ENCODE measurements at places on chromosomes 16 and 17. TPM values are rescaled to one million over a fixed set of nuclear protein-coding genes. Genes with fewer than 3 reads are reported as not detected.
A peak's percentile ranks its signal among the peaks of the same experiment; 100 is the strongest.

- no peak for DNase-seq
Measured at GRCh38 chr17:11944587-11944986, 52.7 kb downstream of the ZNF18 start.

GRCh38 chr17:16107165-16107770 lies 107.6 kb downstream of the TTC19 start:
- peak; percentile 29 for DNase-seq

DNA sequence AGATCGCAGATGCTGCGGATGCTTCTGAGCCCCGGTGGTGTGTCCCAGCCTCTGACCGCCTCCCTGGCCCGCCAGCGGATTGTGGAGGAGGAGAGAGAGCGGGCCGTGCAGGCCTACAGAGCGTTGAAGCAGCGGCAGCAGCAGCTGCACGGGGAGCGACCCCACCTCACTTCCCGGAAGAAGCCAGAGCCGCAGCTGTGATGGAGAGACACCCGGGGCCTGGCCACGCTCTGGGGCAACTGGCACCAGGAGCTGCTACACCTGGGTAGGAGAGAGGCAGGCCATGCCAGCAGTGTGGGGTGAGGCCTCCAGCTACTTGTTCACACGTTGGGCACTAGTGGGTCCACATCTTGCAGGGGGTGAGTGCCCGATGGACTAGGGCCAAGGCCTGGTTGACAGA lies 6.0 kb downstream of the CCDC137 start:
- DNase-seq, result no peak

DNA sequence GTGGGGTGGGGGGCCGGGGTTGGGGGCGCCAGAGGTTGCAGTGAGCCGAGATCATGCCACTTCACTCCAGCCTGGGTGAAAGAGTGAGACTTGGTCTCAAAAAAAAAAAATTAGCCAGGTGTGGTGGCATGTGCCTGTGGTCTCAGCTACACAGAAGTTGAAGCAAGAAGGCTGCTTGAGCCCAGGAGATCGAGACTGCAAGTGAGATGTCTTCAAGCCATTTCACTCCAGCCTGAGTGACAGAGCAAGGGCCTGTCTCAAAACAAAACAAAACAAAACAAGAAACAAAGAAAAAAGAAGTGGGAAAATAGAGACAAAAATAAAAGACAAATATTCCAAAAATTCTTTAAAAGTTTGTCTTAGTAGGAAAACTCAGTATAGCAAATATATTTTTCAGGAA lies 135.1 kb upstream of the CORO6 start:
- DNase-seq, result no peak

DNA sequence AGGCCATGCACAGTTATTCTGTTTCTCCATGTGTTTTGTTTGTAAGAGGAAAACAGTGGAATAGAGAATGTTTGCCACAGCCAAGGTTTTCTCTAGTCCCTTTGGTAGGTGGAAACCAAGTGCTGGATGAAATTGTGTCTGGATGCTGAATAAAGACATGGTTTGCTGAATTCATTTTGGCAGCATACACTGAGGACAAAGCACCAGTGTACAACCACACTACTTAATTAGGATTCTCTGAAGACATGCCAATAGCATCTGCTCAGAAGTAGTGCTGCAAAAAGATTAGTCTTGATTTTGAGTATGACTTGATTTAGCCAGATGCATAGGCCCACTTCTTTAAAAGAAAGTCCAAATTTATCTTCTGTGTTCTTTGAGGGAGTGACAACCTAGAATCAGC lies 230.5 kb upstream of the CACNG5 start:
- DNase-seq, result no peak

DNA sequence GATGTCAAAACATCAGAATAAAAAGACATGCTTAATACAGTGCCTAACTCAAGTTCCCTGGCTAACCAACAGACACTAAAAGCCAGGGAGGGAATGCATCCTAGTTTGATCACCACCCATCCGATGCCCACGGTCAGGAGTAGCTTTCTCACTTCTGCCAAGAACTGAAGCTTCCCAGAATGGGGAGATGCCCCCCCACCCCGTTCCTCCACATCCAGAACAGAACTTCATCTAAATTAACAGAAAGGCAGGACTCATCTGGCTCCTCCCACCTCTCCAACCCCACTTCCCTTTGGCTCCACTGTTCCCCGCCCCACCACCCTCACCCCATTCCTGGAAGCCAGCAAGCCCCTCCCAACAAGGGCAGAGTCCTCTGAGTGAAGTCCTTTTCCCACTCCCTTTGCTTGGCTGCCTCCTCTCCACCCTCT lies 33.7 kb downstream of the GDE1 start:
- DNase-seq, result no peak

DNA sequence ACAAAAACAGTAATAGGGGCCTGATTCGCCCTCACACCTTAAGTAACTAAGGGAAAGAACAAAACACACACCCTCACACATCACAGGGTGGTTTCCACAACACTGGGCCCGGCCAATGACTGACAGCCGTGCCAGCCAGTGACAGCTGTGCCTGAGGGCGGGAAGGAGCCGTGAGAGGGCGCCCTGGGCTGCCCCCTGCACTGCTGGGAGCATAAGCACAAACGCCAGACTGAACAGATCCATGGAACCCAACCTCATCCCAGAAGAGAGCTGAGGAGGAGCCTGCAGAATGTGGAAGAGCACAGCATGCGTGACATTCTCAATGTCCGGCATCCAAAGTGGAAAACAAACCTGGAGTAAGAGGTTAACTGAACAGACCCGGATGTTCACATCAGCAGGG lies 16.0 kb downstream of the CSNK1D start:
- peak; percentile 92 for DNase-seq

GRCh38 chr17:81601525-81602120 lies 35.3 kb downstream of the NPLOC4 start:
- peak; percentile 75 for DNase-seq

DNA sequence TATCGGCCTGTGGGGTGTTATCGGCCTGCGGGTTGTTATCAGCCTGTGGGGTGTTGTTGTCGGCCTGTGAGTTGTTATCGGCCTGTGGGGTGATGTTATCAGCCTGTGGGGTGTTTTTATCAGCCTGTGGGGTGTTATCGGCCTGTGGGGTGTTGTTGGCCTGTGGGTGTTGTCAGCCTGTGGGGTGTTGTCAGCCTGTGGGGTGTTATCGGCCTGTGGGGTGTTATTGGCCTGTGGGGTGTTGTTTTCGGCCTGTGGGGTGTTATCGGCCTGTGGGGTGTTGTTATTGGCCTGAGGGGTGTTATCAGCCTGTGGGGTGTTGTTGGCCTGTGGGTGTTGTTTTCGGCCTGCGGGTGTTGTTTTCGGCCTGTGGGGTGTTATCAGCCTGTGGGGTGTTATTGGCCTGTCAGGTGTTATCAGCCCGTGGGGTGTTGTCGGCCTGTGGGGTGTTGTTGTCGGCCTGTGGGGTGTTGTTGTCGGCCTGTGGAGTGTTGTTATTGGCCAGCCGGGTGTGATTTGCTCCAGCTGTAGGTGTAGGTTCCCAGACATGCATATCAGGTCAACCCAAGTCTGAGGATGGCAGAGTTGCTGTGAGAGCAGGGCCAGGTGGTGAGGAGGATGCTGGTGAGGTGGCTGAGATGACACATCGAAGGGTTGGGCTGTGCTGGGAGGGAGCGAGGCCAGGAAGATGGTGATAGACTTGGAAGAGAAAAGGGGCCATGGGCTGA lies 7.1 kb downstream of the TRARG1 start:
- DNase-seq, result no peak

DNA sequence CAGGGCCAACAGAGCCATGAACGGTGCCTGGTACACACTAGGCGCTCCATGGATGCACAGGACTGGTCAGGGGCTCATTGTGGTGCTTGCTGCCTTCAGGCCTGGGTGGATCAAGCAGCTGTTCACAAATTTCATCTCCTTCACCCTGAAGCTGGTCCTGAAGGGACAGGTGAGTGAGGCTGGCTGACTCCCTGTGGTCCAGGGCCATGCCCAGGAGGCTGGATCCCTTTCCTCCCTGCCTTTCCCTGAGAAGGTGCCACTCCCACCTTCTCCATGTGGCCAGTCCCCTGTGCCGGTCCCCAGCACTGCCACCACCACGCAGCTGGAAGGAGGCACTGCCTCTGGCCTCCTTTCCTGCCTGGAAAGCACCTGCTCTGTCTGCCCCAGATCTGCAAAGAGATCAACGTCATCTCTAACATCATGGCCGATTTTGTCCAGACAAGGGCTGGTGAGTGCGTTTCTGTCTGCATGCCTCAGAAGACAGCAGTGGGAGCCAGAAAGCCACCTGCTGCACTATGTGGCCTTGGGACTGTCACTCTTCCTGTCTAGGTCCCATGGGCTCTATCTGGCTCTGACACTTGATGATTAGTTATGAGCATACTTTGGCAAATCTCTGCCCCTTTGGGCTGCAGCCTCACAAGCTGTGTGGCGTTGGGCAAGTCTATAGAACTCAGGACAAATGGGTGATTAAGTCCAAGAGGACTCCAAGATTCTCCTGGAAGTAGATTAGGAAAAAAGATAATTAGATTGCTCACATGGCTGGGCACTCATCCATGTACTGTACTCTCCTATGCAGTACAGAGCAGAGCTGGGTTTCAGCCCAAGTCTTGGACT lies 9.4 kb downstream of the CETP start:
- DNase-seq, result peak; percentile 47

- no peak for DNase-seq
Measured at GRCh38 chr17:50135316-50136095, 5.5 kb upstream of the SAMD14 start.

DNA sequence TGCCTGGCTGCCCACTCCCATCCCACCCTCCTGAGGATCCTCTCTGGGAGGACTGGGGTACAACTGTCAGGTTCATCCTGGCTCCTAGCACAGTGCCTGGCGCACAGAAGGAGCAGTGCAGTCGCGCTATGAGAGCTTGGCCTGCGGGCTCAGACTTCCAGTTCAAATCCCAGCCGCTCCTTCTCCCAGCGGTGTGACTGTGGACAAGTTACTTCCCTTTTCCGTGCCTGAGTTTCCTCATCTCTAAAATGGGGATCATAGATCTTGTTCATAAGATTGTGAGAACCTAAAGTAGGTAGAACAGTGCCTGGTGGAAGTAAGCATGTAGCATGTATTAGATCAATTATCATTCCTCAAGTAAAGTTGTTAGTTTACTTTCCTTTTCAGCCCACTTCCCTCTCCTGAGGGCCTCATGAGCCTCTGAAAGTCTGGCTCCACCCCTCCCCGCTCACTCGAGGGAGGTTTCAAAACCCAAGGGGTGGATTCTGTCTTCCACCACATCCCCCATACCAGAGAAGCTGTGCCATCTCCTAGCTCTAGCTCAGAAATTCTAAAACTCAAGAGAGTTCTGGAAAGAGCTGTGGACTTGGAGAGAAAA lies 19.9 kb upstream of the COL1A1 start:
- peak; percentile 47 for DNase-seq

GRCh38 chr16:49442805-49443204 lies 69.2 kb downstream of the C16orf78 start:
- DNase-seq, result no peak

DNA sequence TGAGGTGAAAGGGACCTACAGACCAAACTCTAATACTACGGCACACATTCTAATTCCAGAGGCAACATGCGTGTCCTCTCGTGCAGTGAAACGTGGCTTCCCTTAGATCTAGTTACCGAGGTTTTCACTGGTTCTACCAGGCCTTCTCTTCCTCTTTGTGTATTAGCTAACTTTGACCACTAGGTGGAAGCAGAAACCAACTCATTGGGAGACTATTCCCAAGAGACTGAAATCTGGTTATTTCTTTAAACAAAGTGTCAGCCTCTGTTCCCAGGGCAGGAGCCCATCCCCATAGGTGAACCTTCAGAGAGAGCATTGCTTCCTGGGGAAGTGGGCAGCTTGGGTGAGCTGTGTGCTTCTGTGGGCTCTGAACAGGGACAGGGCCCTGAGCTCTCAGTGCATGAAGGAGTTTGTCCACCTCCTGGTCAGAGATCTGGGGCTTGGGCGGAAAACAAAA lies 19.7 kb upstream of the RCVRN start:
- DNase-seq, result peak; percentile 77

DNA sequence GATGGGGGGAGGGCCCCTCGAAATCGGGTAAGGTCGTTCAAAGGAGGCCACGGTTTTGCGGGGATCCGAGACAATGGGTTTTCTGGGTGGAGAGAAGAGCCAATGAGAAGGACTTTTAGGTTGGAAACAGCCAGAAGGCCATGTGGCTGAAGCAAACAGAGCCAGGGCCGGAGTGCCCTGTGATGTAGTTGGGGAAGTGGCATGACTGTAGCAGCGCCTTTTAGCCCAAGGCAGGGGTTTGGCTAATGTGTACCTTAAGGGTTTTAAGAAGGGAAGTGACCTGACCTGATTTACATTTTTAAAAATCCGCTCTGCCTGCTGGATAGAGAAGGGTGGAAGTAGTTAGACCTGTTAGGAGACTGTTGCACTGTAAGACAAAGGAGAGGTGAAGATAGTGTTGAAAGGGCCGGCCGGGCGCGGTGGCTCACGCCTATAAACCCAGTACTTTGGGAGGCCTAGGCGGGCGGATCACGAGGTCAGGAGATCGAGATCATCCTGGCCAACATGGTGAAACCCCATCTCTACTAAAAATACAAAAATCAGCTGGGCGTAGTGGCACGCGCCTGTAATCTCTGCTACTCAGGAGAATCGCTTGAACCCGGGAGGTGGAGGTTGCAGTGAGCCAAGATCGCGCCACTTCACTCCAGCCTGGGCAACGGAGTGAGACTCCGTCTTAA lies 1.0 kb downstream of the LYRM1 start:
- peak; percentile 57 for DNase-seq

DNA sequence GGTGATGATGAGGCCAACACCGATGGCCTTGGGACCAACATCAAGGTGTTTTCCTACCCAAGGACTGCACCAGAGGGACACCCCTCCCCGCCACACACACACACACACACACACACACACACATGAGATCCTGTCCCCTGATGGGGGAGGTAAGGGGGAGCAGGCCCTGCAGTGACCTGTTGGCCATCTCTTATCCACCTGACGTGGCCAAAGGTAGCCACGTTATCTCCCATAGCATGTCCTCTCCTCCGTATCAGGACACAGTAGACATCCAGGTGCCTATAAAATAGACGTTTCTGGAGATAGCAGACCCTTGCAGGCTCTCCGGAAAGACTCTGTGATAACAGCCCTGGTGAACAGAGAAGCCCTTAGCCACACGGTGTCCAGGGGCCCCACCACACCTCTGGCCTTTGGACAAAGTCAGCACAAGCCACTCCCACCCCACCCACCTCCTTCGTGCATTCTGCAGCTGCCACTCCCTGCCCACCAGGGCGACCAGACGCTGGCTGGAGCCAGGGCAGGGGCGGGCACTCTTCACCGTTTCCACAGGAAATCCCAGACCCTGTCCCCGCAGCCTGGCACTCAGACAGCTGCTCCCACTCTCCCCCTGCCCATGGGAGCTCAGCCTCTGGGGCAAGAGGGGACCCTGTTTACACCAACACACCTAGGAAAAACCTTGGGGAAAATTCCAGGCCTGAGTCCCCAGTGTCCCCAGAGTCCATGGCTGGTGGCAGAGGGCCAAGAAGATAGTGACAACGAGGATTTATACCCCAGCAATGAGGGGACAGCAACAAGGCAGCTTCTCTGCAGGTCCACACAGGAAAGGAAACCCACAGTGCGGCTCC lies 15.4 kb upstream of the ENPP7 start:
- no peak for DNase-seq

GRCh38 chr17:14741491-14741890 lies 440.6 kb downstream of the HS3ST3B1 start:
- peak; percentile 21 for DNase-seq

Gene CYGB
- 7.7 TPM for total RNA-seq

Gene KRTAP16-1
- not detected for total RNA-seq

Gene ZNF385C
- 0.05 TPM for total RNA-seq

Gene ZNF750
- total RNA-seq, result not detected

Gene SPIRE2
- 2.4 TPM for total RNA-seq

Gene HASPIN
- 1.6 TPM for total RNA-seq

Gene DRC3
- 1.6 TPM for total RNA-seq
